ENCODE measurements at places on chromosomes 12 and 14. TPM values are rescaled to one million over a fixed set of nuclear protein-coding genes. Genes with fewer than 3 reads are reported as not detected.

Gene CCDC197
- not detected for total RNA-seq

Gene RASSF8
- total RNA-seq: 86.6 TPM

Gene SLC10A1
- total RNA-seq: not detected

DNA sequence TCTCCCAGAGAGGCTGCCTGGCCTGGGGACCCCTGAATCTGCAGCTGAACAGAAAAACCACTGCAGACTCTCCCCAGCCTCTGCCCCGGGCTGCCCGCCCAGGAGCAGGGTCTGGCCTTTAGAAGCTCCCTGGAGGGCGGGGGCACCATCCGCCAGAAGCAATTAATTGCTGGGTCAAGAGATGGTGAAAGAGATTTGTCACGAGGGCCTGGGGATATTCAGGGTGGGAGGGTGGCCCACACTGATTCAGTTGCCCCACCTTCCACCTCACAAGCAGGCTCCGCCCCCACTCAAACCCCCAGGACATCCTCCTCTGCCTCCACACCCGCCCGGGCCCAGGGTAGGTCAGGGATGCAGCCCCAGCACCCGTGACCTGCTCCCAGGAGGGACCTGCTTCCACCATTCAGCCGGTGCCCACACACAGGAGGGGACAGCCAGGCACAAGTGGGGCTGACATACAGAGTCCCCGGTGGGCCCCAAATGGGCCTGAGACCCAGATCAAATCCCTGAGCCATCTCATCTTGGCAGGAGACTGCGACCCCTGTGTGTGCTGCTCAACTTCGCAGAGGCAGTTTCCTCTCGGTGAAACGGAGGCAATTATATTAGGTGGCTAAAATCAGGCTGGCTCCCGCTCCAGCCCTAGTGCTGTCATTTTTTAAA, 23.0 kb downstream of the NCOR2 start:
- H3K27me3 ChIP-seq: no peaks in the 10 kb centered on the region
- H3K36me3 ChIP-seq: no peaks in the 10 kb centered on the region
- no peak overlapping the region for H3K27ac ChIP-seq
- H3K4me3 ChIP-seq: no peak overlapping the region

DNA sequence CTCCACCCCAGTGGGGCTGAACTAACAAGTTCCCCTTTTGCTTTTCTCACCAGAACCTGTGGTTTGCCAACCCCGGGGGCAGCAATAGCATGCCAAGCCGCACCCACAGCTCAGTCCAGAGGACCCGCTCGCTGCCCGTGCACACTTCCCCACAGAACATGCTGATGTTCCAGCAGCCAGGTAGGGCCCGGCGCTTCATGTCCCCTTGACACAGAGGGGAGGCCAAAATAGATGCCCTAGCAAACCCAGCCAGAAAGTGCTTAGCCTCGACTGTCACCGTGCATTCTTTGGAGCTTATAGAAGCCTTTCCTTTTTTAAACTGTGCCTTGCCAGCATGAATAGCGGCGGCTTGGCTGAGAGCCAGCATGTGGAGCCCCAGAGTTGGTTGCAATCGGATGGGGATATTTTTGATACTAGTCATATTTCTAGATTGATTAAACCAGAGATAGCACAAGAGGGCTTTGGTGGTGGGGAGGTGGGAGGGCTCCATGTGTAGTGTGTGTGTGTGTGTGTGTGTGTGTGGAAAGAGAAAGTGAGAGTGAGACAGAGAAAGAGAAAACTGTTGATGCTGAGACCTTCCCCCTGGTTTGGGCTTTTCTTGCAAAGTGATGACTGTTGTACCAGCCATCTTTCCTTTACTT, 126.1 kb downstream of the GCH1 start:
- H3K27me3 ChIP-seq: no peaks in the 10 kb centered on the region
- peaks cover 36% of the 10 kb centered on the region for H3K4me1 ChIP-seq
- peaks cover 38% of the 10 kb centered on the region for H3K36me3 ChIP-seq
- no peak for DNase-seq
- peak overlapping the region; percentile 92 for H3K27ac ChIP-seq

GRCh38 chr14:88802596-88802995, 9.8 kb upstream of the EML5 start:
- DNase-seq: no peak

DNA sequence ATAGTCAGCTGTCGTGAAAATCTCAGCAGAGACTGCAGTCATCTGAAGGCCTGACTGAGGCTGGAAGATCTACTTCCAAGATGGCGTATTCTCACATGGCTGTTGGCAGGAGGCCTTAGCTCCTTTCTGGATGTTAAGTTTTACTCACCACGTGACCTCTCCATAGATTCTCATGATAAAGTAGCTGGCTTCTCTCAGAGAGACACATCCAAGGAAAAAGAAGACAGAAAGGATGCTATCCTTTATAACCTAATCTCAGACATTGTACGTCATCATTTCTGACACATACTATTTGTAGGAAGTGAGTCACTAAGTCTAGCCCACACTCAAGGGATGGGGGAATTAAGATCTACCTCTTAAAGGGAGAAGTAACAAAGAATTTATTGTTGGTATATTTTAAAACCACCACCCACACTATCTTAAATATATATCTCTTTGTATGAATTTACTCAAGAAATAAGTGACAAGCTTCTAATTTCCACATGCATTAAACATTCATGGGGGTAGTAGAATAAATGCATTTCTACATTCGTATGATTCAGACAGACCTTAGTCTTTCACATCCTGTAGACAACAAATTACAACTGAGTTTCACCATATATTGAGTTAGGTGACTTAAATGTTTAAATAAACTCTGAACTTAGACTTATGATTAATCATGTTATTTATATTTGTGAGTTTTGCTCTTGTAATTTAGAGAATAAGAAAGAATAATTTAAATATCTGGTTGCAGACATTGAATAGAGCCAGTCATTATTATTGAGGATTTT, 411.0 kb downstream of the LRIG3 start:
- no peak overlapping the region for H3K4me3 ChIP-seq
- no peaks in the 10 kb centered on the region for H3K4me1 ChIP-seq
- no peaks in the 10 kb centered on the region for H3K27me3 ChIP-seq
- no peak overlapping the region for H3K27ac ChIP-seq
- no peak for DNase-seq

Measured in thoracic aorta (tissue), 2 donors.